ENCODE measurements at places on chromosomes 3 and 15. TPM values are rescaled to one million over a fixed set of nuclear protein-coding genes. Genes with fewer than 3 reads are reported as not detected.

CPEB1 gene
- 10.8 TPM for total RNA-seq

ANKRD63 gene
- total RNA-seq = not detected

PCLAF gene
- 180 TPM for total RNA-seq

DNAH12 gene
- not detected for total RNA-seq

IL12A gene
- 9.1 TPM for total RNA-seq

PLOD2 gene
- 93.9 TPM for total RNA-seq

CDV3 gene
- 239 TPM for total RNA-seq

CIDEC gene
- total RNA-seq = not detected

BCHE gene
- total RNA-seq = 40.3 TPM

FAM219B gene
- 28.6 TPM for total RNA-seq

CHST13 gene
- total RNA-seq = 0.26 TPM

DNAJA4 gene
- total RNA-seq = not detected

C2CD4A gene
- total RNA-seq = 0.26 TPM

TOMM70 gene
- total RNA-seq = 81.8 TPM

SERPINI2 gene
- total RNA-seq = not detected

GRIP2 gene
- total RNA-seq = 0.10 TPM

GOLGA6L9 gene
- 2.1 TPM for total RNA-seq

CD86 gene
- total RNA-seq = not detected

LZTFL1 gene
- 20.3 TPM for total RNA-seq

SYNPR gene
- not detected for total RNA-seq

MNS1 gene
- total RNA-seq = 9.3 TPM

NEDD4 gene
- total RNA-seq = 60.2 TPM

USP4 gene
- total RNA-seq = 13.5 TPM

PLA1A gene
- not detected for total RNA-seq

ISG20 gene
- 7.7 TPM for total RNA-seq

RARB gene
- 0.62 TPM for total RNA-seq

CCR2 gene
- total RNA-seq = not detected

CACNA2D3 gene
- total RNA-seq = 2.0 TPM

MYRIP gene
- total RNA-seq = not detected

PLSCR5 gene
- total RNA-seq = not detected

HIGD2B gene
- not detected for total RNA-seq

CERS3 gene
- not detected for total RNA-seq

LEKR1 gene
- 0.96 TPM for total RNA-seq

A4GNT gene
- not detected for total RNA-seq

ZNF662 gene
- not detected for total RNA-seq

COL6A6 gene
- total RNA-seq = not detected

GPR176 gene
- total RNA-seq = 60.0 TPM

TMEM39A gene
- total RNA-seq = 32.6 TPM

ECE2 gene
- total RNA-seq = not detected

C3orf85 gene
- total RNA-seq = not detected

HESX1 gene
- not detected for total RNA-seq

ST6GAL1 gene
- 9.4 TPM for total RNA-seq

P3H2 gene
- 30.3 TPM for total RNA-seq

FSIP1 gene
- total RNA-seq = 0.86 TPM

P2RY12 gene
- not detected for total RNA-seq

IQCF5 gene
- total RNA-seq = not detected

CSPG5 gene
- total RNA-seq = 0.71 TPM

GOLGA6D gene
- total RNA-seq = not detected

GRAMD2A gene
- 3.2 TPM for total RNA-seq

COL6A5 gene
- total RNA-seq = under 0.01 TPM

SPSB4 gene
- 2.9 TPM for total RNA-seq

All from A172 (cell line).